Activated naive CD4-positive, alpha-beta T cell treated with anti-CD3 and anti-CD28 coated beads, Interleukin-2, amount 10 ng/mL, durations not matched to agents 7 days and 5 days (primary cell): ENCODE measurements at places on chromosomes 16 and 17.

- DNase-seq = no peak
These were observed 47.9 kb upstream of the TAOK1 start for GRCh38 chr17:29342158-29342765.

- DNase-seq = no peak
These were observed 402.7 kb upstream of the TNRC6C start for GRCh38 chr17:77555741-77556291.

GRCh38 chr16:16027728-16028310 lies 78.4 kb downstream of the ABCC1 start:
- DNase-seq = no peak

GRCh38 chr17:38613981-38614779 lies 8.4 kb upstream of the SRCIN1 start:
- no peak for DNase-seq

GRCh38 chr16:86495756-86496261 lies 14.5 kb upstream of the FOXF1 start:
- no peak for DNase-seq

DNA sequence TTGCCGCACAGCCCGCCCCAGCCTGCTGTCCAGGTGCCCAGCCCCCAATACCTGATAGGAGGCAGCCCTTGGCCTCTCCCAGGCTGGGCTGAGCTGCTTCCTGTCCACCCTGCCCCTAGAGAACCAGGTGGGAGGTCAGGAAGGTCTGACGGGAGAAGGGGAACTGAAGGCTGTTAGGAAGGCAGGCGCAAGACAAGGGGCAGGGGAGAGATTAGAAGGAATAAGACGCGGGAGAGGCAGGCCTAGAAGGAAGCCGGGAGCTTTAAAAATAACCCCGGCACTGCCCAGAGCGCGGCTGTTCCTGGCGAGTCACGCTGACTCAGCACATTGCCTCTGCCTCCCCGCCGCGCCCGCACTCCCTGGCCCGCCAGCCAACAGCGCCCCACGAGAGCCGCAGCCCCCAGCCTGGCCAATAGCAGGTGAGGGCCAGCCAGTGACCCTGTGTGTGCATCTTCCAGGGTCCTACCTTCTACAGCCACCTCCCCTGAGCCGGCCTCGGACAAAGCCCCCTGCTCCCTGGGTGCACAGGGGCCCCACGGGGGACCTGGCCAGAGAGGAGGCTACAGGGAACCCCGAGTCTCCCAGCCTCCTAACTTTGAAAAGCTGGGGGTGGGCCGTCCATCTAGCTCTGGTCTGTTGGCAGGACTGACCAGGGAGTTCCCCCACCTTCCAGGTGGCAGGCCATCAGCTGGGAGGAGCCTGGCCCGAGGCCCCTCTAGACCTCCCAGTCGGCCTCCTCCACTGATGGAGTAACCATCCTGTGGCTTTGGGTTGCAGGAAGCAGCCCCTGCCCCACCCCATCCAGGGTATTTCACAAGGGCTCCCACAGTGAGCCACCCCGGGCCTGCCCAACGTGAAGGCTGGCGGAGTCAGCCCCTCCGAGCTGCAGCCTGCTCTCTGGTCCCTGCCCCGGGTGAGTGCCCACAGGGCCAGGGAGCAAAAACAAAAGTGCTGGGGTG lies 4.0 kb downstream of the MAFG start:
- no peak for DNase-seq

- DNase-seq = no peak
These were observed 224.3 kb downstream of the MSI2 start for GRCh38 chr17:57480438-57481196.

- no peak for DNase-seq
These were observed 20.4 kb upstream of the CPNE2 start for GRCh38 chr16:57071831-57072582.

- DNase-seq = no peak
These were observed 7.3 kb upstream of the ZDHHC7 start for GRCh38 chr16:85018529-85019236.

- DNase-seq = no peak
These were observed 12.1 kb downstream of the HYDIN start for GRCh38 chr16:71218306-71218963.

- DNase-seq = no peak
These were observed 6.6 kb downstream of the FAM20A start for GRCh38 chr17:68594552-68594951.

DNA sequence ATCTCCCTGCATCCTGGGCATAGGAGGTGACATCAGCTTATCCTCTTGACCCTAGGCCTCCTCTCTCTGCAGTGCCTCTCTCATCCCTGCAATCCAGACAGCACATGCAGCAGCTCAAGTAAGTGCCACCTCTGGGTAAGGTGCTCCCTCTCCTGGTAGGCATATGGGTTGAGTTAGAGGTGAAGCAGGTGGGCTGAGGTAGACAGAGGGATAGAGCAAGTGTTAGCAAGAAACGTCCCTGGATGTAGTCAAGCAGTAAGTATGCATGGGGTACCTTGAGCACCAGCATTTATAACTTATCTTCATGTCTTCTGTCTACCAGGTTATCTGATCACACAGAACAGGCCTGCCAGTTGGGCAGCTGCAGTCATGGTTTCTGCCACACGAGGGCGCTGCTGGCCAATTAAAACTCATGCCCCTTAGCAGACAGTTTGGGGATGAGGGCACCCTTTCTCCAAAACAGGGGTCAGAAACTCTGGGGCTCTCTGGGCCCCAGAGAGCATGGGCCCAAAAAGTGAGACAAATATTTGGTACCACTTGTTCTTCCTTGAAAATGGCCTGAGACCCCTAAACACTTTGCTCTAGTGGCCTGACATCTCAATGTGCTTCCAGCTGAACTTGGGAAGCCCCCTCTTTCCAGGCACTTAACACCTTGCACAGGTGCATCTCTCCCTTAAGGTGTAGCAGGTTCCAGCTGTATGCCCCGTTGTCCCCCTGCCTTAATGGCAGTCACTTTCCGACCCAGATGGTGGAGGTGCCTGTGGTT lies 59.8 kb downstream of the NEUROD2 start:
- peak; percentile 85 for DNase-seq

- DNase-seq = no peak
These were observed 74.4 kb upstream of the ARL4D start for GRCh38 chr17:43324205-43324893.

DNA sequence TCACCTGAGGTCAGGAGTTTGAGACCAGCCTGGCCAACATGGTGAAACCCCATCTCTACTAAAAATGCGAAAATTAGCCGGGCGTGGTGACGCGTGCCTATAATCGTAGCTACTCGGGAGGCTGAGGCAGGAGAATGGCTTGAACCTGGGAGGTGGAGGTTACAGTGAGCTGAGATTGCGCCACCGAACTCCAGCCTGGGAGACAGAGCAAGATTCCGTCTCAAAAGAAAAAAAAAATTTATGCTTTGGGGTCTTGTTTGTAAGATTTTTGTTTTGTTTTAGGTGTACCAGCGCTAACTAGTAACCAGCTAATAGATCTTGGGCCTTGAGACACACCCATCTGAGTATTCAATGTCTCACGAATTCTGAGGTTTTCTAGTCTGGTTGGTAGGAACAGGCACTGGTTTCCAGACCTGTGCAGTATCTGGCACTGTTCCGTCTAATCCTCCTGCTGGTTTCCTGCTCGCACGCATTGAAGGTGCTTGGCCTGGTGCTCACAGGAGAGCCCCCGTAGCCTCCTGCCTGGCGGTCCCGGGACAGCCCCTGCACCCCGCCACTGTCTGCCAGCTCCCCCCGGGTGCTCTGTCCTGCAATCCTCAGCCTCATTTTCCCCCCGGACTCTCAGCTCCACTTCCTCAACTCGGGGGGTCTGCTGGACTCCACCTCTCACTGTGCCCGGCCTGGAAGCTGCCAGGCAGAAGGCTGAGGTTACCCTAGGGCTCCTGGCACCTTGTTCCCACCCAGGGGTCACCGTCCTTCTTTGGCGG lies 10.6 kb upstream of the DUS1L start:
- no peak for DNase-seq

GRCh38 chr17:6059406-6059805 lies 10.8 kb upstream of the WSCD1 start:
- DNase-seq = no peak

DNA sequence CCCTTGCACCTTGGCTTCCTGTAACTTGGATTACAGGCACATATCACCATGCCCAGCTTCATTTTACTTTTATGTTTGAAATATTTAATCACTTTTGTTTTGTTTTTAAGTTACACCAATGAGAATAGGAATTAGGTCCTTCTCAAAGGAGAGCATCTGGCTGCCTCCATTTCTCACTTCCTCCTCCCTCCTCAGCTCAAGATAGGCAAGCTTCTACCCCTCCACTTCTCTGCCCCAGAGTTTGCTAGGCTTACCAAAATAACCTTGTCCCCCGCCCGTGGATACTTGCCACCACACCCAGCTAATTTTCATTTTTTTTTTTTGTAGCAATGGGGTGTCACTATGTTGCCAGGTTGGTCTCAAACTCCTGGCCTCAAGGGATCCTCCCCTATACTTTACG lies 17.9 kb downstream of the GABARAPL2 start:
- no peak for DNase-seq

DNA sequence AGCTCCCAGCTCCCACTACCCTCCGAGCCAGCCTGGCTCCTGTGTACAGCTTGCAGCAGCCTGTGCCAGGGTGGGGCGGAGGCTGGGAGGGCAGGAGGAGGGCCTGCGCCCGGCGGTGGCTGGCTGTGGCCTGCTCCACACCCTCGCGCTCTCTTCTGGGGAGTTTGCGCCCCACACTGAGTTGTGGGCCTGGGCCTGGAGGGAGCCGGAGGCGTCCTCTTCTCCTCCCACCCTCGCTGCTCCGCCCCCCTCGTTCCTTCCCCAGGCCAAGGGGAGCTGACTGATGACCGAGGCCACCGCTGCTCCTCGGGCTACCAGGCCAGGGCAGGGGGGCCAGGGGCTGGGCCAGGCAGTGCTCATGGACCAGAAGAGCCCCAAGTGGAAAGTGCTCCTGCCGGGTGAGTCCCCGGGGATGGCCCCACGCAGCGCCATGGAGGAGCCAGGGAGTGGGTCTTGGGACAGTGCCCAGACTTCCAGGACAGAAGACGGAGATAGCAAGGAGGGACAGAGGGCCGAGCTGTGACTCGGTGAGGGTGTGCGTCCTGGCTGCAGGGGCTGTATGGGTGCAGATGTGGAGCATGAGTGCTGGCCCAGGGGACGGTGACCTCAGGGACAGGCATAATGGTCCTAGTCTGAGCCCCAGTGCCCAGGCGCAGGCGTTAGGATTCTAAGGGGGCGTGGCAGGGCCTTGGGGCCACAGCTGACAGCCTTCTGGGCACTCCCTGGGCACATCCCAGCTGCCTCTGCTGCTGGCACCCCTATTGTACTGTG lies 242.1 kb upstream of the GSE1 start:
- no peak for DNase-seq

GRCh38 chr17:77106874-77107358 lies 33.9 kb upstream of the SEC14L1 start:
- DNase-seq = no peak

DNA sequence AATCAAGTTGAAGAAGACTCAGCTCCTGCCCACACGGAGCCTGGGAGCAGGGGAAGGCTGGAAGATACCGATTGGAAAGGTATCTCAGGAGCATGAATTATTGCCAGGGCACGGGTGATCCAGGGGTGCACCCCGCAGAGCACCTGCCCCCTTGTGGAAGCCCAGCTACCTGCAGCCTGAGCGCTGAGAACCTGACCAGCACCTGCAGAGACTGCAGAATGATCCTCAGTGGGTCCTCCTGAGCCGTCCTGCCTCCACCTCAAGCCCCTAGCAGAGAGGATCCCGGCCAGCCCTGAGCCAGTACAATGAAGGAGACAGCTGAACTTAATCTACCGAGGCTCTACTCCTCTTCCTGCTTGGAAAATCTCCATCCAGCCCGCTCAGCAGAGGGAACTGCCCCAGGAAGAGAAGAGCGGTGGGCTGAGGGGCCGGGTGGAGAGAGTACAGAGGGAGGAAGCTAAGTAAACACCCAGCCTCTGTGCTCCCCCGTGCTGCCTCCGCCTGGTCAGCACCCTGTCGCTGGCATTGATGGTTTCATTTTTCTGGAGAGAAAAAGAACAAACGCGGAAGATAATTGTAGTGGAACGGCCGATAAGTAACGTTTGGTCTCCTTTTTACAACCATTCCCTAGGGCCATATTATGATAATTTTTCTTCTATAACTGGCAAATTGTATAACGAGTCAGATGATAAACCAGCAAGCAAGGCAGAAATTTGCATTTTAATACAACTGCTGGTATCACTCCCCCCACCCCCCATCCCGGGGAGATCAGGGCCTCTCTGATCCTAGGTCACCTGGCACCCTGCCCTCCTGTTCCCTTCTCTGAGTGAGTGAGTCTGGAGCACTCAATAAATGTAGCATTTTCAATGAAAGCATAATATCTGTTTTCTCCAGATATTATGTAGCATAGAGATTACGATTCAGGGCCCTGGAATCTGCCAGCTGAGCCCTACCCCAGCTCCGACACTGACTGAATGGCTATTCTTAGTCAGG lies 204.5 kb upstream of the RPL38 start:
- peak; percentile 80 for DNase-seq

- no peak for DNase-seq
These were observed 6.0 kb upstream of the MAPT start for GRCh38 chr17:45888392-45888791.

DNA sequence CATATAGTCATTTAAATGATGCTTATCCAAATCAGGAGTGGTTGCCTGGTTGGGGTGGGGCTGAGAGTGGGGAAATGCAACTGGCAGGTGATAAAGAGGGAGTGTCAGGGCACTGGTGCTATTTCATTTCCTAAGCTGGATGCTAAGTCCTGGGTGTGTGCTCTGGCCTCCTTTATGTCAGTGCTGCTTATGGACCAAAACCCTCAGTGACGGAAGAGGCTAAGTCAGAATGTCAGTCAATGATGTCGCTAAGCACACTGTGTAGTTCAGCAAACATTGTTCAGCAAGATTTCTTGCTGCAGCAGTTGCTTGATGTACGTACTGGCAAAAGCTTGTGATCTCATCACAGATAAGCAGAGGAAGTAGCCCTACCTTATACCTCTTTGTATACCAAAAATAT lies 16.4 kb upstream of the FLCN start:
- no peak for DNase-seq

DNA sequence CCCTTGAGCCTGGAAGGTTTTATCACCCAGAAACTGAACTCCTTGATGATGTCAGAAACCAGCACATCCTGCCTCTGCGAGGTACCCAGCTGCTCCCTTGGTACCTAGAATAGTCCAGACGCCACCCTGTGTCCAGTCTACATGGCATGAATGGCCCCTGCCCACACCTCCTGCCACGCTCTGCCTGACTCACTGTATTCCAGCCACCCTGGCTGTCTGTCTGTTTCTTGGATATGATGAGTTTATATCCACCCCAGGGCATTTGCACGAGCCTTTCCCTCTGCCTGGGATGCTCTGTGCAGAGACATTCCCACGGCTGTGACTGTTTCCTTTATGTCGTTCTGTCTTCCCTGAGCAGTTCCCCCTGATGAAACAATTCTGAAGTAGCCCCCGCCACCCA lies 68.7 kb downstream of the CRISPLD2 start:
- no peak for DNase-seq
